ENCODE measurements at places on chromosomes 1 and 21.

- DNase-seq: no peak
These were observed 33.1 kb downstream of the DHCR24 start for GRCh38 chr1:54853793-54854370.

GRCh38 chr1:214518361-214518760 is 33.0 kb downstream of the PTPN14 start:
- no peak for DNase-seq

- no peak for DNase-seq
These were observed 102.7 kb upstream of the CD55 start for GRCh38 chr1:207218512-207219362.

- no peak for DNase-seq
These were observed 69.6 kb downstream of the UBIAD1 start for GRCh38 chr1:11342621-11343032.

DNA sequence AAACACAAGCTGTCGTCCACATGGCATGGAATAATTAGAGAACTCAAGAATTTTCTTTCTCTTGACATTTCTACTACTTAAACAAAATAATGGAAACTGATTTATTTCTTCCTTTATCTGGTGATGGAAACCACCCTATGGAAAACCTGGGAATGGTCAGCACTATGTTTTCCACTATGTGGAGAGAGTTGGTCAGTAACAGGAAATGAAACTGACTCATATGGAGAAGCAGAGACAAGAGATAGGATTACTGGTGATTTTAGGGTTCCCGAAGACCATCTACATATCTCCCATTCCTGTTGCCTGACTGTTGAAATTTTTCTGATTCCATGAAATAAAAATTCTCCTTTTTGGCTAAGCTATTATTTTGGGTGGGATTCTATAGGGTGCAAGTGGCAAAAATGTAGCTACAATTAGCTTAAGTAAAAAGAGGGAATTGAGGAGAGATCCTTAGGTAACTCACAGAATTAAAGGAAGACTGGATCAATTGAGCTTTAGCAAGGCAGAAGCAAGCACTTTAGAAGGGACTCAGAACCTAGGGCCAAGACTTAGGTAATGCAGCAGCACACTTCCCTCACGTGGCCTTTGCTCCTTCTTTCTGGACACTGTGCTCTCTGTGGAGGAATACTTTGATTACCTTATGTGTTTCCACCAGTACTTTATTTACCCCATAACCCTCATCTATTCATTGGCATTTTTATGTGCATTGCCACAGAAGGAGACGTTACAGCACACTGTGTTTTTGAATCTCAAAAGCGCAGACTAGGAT is 89.6 kb downstream of the LEPR start:
- DNase-seq: no peak

- DNase-seq: no peak
These were observed 35.8 kb downstream of the C1orf198 start for GRCh38 chr1:230832476-230832875.

- DNase-seq: no peak
These were observed 20.6 kb downstream of the PADI2 start for GRCh38 chr1:17098446-17099317.

DNA sequence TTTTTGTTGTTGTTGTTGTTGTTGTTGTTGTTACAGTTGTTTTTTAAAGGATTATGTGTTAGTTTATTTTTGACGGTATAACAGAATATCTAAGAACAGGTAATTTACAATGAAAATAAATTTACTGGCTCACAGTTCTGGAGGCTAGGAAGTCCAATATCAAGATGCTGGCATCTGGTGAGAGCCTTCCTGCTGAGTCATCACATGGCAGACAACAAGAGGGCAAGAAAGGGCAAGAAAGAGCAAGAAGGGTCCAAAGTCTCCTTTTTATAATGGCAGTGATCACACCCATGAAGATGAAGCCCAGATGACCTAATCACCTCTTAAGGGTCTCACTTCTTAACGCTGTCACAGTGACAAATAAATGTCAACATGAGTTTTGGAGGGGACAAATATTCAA is 142.1 kb downstream of the NEGR1 start:
- peak; percentile 36 for DNase-seq

- peak; percentile 89 for DNase-seq
These were observed 119.2 kb downstream of the ITSN1 start for GRCh38 chr21:33761441-33762036.

- DNase-seq: peak; percentile 30
These were observed 5.7 kb upstream of the TRAF5 start for GRCh38 chr1:211320980-211321379.

DNA sequence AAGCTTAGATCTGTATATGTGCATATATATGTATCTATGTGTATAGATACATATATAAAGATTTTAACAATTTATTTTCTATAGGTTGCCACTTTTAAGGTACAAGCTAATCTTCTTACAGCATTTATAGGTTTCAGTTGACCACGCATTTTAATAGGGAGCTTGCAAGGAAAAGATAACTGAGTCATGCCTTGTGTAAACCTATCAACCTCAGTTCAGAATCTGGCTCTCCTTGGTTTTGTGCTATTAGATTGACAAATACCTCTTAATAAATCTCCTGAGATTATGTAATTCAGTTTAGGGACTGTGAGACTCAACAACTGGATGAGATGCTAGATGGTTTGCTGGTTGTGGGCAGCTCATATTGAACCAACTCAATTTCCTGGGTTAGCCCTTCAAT is 114.7 kb upstream of the SERBP1 start:
- no peak for DNase-seq

DNA sequence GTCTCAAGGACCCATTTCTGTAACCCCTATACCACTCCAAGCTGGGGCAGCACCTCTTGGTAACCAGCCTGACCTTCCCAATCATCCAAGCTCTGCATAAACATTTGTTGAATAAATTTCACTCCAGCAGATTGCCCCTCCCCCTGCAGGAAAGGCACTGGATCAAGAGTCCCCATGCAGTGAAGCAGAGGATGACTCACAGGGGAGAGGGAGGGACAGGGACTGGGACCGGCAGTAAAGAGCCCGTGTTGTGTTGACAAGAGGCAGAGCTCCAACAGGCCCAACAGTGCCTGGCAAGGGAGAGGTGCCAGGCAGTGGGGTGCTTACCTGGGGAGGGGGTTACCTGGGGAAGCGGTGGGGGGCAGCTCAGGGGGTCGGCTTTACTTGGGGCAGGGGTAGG is 32.3 kb downstream of the SLC9A1 start:
- peak; percentile 97 for DNase-seq

DNA sequence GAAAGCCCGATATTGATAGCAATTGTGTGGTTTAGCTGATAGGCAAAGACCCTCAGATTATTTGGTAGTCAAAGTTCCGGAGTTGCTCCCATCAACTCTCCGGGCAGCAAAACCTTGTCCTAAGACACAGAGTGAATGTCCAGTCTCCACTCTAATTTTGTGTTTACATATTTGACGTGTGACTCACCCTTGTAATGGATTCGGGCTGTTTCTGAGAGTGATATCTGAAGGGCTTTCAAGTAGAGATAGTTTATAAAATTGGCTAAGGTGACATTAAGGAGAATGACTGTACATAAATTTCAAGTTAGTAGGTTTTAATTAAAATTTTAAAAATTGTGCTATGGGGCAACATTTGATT is 154.2 kb downstream of the CNIH3 start:
- peak; percentile 54 for DNase-seq

GRCh38 chr1:236922190-236922589 is 82.1 kb downstream of the MT1HL1 start:
- no peak for DNase-seq

- no peak for DNase-seq
These were observed 654.1 kb downstream of the PTPRC start for GRCh38 chr1:199292896-199293295.

DNA sequence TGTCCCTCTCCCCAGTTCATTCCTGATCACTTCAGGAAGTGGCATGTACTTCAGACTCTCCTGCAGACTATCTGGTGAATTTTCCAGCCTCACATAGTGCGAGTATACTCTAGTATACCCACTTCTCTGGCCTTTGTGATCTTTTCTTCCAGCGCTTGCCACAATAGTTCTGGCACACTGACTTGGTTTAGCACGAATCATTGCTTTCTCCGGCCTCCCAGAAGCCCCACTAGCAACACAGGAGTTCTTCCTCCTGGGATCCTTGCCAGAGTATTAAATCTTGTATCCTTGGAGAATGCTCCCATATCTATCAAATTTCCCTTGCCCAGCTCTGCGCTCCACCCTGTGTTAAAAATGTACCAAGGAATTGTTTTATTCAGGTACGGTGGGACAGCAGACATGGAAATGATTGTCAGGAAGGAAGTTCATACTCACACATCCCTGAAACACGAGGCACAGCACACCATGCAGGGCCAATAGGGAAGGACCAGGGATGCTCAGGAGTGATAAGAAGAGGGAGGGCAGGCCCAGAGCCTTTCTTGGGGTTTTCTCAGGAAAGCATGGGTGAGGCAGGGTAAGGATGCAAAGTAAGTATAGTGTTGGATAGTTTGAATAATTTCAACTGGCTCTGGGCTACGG is 136.7 kb downstream of the ADSS2 start:
- no peak for DNase-seq

DNA sequence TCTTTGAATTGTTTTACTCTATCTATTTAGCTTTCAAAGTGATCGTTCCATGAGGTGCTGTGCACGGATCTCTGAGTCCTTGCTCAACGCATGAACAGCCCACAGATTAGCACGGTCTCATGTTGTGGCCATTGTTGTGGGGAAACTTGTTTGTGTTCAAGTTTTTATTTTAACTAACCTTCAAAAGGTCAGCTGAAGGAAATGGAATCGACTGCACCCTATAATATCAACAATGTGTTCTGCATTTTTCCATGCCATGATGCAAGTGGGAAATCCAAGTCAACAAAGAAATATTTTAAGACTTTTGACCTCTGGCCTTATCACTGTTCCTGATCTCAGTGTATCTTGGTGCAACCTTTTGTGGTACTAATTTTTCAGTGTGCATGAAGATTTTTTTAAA is 6.1 kb downstream of the SH2D1B start:
- no peak for DNase-seq

DNA sequence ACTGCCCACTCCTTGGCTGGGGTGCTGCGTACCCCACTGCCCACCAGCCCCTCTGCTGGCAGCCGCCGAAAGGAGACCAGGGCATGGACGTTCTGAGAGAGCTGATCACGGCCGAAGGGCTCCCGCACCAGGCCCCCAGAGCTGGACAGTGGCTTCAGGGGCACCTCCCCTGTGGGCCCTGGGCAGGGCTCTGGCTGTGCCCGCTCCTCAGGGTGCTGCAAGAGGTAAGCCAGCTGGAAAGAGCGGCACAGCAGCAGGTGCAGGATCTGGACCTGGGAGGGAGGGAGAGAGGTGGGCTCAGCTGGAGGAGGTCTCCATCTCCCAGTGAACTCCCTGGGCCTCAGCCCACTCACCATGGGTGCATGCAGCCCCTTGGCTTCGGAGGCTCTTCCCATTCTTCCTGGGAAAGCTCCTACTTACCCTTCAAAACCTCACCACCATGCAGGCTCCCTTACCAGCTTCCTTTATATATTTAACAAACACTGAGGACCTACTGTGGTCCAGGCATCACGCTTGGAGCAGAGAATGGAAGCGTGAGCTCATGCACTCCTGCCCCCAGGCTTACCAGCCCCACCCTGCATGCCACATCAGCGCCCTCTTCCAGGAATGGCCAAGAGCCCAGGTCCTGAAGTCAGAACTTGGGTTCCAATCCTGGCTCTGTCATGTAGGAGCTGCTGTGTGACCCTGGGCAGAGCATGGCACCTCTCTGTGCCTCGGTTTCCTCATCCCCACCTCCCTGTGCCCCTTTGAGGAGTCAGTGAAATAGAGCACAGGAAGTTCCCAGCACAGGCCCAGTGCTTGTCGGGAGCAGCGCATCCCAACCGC is 6.8 kb upstream of the KIF17 start:
- DNase-seq: no peak

GRCh38 chr1:170583186-170583585 is 51.2 kb downstream of the GORAB start:
- no peak for DNase-seq

DNA sequence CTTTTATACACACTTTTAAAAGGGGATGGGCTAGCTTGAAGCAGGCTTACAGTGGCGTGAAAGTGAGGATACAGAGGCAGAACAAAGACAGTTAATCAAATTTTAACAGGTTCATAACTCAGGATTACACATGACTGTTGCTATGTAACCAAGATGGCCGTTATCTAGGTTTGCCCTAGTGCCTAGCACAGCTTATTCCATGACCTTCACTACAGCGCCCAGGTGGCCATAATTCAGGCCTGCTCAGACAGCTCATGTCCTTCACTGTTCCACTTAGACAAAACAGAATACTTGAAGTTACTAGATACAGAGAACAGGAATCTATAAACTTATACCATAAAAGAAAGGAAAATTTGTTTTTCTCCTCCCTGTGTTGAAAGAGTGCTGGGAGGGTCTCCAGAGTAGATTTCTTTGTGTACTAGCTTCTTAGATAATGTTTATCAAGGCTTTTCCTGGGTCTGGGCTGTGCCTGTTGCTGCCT is 6.2 kb upstream of the SPRR2F start:
- DNase-seq: no peak

GRCh38 chr1:58839846-58840835 is 56.3 kb upstream of the JUN start:
- no peak for DNase-seq

DNA sequence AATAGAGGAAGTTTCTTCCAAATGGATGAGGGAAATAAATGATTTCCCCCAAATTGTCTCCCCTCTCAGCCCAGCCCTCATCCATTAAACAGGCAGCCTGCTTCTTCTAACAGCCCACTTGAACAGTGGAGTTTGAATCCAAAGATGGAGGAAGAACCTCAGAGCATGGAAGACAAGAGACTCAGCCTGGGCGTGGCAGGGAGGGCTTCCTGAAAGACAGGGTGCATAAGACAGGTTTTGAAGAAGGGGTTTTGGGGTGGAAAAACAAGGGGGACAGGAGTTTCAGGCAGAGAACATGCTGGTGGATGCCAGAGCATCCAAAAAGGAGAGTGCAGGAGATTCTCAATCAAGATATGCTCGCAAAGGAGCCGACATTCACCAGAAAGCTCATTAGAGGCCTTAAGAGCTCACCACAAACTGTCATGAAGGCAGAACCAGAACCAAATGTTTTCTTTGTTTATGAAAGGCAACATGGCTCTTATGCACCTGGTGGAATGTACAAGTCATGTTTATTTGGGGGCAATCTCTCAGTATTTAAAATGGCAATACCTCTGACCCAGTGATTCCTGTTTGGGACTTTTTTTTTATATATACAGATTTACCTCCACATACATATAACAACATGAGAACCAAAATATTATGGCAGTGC is 26.5 kb upstream of the TSPEAR start:
- peak; percentile 76 for DNase-seq

DNA sequence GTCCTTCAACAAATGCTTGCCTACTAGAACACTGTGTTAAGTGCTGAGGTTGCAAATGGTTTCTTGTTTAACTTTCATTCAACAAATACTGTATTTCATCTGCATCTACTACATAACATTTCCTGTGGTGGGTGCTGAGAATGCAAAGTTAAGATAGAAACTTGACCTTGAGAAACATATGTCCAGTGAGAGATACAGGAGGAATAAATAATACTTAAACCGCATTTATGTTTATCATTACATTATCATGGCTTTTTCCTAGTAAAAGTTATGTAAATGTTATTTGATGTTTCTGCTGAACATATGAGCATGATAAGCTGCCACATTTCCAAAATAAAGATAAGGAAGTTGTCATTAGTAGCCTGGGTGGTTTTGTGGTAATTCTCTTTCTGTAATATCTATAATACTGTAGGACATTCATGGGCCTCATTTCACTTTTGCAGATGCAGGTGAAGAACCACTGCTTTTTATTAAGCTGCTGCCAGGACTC is 590.4 kb downstream of the PLPP3 start:
- no peak for DNase-seq

All from DMS53 (cell line).